Muscle of leg (tissue), 16 donors: ENCODE measurements at places on chromosomes 2 and 18. TPM values are rescaled to one million over a fixed set of nuclear protein-coding genes. Genes with fewer than 3 reads are reported as not detected.
A peak's percentile ranks its signal among the peaks of the same experiment; 100 is the strongest.

DNA sequence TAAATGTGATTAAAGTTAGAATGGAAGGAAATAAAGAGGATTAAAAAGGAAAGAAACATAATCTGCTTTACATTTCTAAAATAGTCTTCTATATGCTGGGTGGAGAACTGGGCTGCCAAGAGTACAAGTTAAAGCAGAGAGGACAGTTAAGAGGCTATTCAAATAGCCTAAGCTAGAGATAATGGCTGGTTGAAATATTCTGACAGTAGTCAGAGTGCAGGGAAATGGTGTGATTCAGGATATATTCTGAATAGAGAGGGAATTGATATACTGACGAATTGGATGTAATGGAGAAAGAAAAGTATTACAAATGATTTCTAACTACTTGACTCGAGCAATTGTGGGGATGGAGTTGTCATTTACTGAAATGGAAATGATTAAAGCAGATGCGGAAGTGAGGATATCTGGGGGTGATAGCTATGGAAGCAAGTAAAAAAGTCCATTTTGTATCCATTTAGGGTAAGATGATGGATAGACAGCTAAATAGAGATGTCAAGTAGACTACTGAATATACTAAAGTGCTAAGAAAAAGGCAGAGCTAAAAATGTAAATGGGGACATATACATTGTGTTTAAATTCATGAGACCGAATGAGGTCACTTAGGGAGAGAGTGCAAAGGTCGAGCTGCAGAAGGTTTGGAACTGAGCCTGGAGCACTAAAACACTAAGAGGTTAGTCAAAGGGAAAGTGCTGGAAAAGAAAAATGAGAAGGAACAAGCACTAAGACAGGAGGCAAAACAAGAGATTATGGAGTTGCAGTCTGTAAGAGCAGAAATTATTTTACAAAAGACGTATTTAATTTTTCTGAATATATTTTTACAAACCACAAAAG lies 696.8 kb downstream of the LRRTM4 start:
- DNase-seq = no peak

Gene GALR1
- polyA plus RNA-seq = 0.02 TPM

- peak; percentile 43 for DNase-seq
Measured at GRCh38 chr2:238108423-238109183, 8.5 kb downstream of the ESPNL start.

Gene GAL3ST2
- 0.25 TPM for polyA plus RNA-seq

- DNase-seq = peak; percentile 75
Measured at GRCh38 chr2:24304631-24305030, 55.7 kb downstream of the ITSN2 start.

DNA sequence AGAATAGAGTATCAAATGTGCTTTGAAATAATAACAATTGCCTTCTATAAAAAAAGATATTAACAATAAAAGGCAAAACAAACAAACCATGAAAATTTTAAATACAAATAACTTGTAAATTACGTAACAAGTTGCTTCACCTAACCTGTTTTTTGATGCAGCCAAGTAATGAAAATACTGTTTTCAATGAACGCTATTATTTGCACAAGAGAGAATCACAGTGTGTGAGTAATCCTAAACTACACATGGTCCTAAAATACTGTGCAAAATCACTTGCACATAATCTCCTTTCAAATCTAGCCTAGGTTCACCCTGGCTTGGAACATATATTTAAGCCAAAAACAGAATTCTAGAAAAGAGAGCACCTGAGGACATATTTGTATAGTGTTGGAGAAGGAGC lies 98.9 kb downstream of the CCDC148 start:
- DNase-seq = no peak

Gene AUP1
- 72.0 TPM for polyA plus RNA-seq

Gene SPAG16
- 18.1 TPM for polyA plus RNA-seq

- DNase-seq = peak; percentile 76
Measured at GRCh38 chr2:235563056-235563910, 69.4 kb downstream of the AGAP1 start.

GRCh38 chr2:64658269-64658668 lies 4.6 kb upstream of the SERTAD2 start:
- no peak for DNase-seq

Gene KRCC1
- 34.7 TPM for polyA plus RNA-seq

DNA sequence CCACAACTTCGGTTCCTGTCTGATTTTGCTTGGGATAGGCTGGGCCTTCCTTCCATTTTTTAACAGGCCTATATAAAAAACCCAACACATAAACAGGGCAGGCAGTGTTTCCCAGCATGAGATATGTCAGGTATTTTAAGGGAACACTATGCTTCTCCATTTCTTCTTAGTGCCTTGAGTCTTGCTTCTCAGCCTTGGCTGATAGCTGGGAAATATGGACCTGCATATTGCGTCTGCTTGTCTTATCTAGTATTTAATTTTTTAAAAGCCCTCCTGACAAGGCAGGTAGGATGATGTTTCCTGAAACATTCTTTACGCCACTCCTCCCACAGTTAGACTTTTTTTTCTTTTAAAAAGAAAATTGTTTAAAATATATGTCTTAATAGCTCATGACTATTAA lies 45.5 kb upstream of the NABP1 start:
- no peak for DNase-seq

GRCh38 chr2:190802626-190803209 lies 77.9 kb upstream of the GLS start:
- no peak for DNase-seq

Gene CTLA4
- polyA plus RNA-seq = 0.14 TPM

DNA sequence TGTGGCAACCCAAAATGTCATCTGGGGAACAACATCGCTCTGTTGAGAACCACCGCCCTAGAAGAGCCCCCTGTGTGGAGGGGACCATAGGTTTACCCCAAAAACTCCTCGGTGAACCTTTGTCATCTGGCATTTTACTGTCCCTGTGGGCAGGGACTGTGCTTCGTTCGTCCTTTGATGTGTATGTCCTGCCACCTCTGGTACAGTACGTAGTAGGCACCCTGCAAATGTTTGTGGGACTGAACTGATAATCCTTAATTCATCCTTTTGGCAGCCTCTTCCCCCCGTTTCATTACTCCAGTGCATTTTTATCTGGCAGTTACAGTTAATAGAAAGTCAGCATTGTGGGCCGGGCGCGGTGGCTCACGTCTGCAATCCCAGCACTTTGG lies 728 bp downstream of the NAPG start:
- no peak for DNase-seq

DNA sequence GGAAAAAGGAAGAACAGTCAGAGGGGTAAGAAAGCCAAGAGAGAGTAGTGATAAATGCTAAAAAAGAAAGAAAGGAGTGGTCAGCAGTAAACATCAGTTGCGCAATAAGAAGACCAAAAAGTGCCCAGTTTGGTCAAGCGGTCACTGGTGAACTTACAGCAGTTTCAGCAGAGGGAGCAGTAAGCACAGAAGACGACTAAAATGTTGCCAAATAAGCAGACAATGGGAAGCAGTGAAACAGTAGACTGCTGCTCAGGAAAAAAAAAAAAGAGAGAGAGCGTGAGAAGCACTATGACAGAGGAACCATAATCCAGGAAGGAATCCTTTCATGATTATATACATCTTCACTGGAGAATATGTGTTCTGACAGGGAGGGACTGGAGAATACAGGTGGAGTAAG lies 45.8 kb downstream of the DNAJC10 start:
- DNase-seq = peak; percentile 34

Gene ITGB6
- polyA plus RNA-seq = 31.9 TPM

DNA sequence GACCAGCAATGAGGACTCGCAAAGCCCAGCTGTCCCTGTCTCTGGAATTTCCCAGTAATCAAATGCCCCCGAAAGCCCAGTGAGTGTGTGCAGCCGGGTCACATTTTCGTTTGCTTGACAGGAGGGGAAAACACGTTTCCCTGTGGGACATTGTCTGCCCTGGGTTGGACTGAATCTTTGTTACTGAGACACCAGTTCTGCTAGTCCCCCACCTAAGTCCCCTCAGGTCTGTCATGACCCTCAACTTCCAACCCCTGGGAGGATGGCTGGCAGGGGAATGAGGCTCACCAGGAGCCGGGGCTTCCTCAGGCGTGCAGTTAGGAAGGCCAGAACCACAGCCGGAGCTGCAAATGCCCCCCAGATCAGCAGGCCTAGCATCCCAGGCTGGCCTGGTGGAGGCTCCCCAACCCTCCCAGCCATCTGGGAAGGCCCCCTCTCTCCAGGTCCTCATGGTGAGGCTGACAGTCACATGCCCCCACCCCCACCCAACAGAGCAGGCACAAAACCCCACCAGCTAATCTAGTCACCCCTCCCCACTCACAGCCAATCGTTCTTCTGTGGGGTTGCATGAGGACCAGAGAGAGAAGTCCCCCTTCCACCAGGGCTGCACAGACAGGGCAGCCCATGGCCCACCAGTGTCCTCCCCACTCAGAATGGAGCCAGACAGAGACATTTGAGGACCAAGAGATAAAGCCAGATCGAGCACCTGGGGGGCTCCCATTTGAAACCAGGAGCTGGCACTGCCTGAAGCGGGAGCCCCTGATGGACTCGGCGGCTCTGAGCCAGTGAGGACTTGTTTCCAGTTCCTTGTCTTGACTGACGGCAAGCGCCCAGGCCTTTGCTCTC lies 33.6 kb downstream of the CYP26B1 start:
- DNase-seq = peak; percentile 37

- DNase-seq = peak; percentile 91
Measured at GRCh38 chr2:3728104-3729054, 25.0 kb downstream of the DCDC2C start.

Gene FIGN
- 2.2 TPM for polyA plus RNA-seq

DNA sequence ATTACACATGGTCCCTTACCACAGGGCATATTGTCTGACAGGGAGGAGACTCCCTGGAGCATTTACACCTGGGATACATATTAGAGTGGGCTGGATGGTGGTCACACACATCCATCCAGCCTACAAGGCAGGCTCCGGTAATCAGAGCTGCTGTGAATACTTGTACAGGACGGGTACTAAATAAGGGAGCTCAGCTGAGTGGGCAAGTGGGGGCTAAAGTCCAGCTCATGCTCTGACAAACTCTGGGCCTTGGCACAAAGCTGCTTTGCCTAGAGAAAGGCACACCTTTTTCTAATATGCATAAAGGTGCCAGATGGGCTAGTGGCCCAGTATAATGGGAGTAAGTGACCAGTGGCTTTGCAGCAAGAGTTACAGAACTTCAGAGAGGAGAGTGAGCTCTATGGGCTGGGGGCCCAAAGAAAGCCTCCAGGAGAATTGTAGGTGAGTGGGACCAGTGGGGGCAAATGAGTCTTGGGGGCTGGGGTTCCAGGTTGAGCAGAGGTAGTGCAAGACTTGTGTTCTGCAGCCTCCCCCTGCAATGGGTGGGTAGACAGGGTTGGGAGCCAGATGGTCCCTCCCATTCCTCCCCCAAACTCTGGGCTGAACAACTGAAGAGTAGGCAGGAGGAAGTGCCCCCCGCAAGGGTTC lies 1.6 kb downstream of the TMEM198 start:
- DNase-seq = no peak

DNA sequence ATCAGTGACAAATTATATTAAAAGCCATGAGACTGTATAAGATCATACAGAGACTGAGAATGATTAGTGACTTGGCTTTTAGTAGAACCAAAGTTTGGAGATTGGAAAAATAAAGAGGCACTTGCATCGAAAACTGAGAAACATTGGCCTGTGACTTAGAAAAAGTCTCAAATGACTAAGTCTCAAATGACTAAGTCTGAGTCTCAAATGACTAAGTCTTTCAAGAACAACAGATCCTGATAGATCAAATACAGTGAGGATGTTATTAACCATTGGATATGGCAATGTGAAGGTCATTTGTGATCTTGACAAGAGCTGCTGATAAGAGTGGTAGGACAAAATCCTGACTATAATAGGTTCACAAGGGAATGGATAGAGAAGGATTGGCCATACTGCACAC lies 135.5 kb upstream of the FANCL start:
- DNase-seq = no peak

GRCh38 chr18:49658823-49659404 lies 97.1 kb downstream of the LIPG start:
- no peak for DNase-seq

Gene PLA2R1
- polyA plus RNA-seq = 4.1 TPM

Gene SEPTIN10
- polyA plus RNA-seq = 70.9 TPM

- peak; percentile 94 for DNase-seq
Measured at GRCh38 chr2:177212891-177213856, 580 bp downstream of the HNRNPA3 start.

DNA sequence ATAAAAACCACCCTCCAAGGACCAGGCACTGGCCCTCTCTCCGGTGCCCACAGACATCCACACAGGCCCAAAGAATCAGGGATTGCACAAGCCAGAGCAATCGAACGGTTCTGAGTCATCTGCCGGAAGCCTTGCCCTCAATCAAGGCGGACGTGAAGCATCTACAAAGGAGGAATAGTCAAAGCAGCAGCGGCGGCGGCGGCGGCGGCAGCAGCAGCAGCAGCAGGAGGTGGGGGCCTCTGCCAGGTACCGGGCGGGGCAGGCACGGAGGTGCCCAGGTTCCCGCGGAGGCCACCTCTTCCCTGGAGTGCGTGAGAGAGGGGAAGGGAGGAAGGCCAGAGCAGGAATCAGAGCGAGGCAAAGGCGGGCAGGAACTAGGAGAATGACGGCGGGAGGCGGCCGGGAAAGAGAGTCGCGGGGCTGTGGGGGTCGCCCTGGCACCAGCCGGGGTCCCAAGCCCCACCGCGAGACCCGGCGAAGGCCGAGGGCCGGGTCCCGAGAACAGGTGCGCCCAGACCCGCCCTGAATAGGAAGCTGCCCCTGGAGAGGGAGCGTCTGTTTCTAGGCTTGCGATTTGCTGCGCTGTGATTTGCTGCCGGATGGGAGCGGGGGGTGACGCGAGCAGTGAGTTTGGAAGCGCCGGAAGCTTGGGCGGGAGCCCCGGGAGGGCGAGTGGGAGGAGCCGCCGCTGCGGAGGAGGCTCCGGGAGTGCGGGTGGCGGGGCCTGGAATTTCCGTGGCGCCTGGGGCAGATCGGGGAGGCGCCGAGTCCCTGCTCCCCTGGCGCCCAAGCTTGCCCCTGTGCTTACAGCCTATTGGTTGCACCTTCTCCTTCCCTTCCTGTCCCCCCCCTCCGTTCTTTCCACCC lies at the start of gene SERPINB8:
Gene SERPINB8 (plus strand): TSS at position 140 of the 867 bp plus-strand sequence. CDS start 8,228 bp downstream, outside the sequence.
- DNase-seq = peak; percentile 96
